ENCODE measurements at places on chromosomes 4 and X.

DNA sequence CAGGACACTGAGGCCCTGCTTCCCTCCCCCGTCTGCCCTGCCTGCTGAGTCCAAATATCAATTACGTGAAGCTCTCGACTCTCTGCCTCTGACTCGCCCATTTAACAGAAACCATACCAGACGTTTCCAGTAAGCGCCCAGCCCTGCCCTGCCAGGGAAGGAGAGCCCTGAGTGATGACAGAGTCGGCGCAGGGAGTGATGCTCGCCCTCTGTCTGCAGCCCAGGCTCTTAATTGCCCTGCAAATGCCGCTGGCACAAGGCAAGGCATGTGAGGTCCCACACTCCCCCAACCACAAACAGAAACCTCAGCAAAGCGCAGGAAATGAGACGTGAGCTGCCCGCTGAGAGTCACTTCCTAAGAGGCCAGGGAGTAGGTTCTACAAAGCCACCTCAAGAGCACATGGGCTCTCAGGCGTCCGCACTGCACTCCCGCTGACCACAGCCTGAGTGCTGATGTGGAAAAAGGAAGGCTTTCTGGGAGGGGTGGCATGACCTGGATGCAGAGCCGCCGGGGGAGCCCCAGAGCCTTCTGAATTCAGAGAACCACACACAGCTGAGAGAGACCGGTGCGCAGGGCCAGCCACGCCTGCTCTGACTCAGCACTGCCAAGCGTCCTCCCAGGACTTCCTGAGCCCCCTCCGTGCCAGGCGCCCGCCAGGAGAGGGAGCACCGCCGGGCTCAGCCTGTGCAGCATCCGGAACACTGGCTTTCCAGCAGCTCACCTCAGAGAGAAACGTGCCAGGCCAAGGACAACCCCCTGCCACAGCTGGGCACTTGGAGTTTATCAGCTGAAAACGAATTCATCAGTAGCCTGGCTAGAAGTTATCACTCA lies 5.3 kb downstream of the ZFYVE28 start:
- peak; percentile 31 for DNase-seq

- DNase-seq: no peak
Observed at GRCh38 chr4:19346636-19347035, 905.1 kb upstream of the SLIT2 start.

DNA sequence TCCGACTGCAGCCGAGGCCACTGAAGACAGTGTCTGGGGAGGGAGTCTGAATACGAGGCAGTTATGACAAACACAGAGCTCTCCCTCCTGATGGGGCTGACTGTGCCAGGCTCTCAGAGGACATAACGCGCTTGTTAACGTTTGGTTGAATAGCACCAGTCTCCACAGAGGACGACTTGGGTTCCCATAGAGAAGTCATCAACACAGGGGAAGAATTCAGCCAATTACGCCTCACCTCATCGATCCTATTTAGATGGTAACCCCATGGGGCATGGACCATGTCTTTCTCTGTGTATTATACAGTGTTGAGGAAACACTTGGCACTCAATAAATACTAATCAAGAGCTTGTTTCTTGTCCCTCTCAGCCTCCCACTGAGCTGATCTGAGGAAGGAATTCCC lies 642.6 kb upstream of the LCORL start:
- DNase-seq: no peak

DNA sequence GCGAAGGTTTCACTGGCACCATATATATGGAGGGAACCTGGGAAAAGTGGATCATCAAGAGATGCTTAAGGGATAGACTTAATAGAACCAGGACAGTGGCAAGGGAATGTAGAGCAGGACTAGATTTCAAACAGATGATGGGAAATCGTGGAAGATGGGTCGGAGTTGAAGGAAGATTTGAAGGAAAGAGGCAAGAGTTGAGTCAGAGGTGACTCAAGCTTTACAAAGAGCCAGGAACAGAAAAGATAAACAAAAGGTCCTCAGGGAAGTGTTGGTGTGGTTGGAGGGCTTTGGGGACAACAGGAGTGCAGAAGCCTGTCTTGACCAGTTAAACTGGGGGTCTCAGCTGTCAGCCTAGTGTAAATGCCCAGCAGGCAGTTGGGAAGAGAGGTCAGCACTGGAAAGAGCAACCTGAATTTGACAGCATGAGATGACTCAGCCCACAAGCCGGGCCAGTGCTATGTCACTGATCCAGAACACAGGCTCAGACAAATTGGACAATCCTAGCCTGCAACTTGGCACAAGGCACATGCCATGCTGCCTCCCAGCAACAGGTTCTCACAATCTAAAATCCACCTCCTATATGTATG lies 230.5 kb downstream of the IDS start:
- no peak for DNase-seq

GRCh38 chr4:24885342-24885741 lies 27.5 kb downstream of the CCDC149 start:
- no peak for DNase-seq

DNA sequence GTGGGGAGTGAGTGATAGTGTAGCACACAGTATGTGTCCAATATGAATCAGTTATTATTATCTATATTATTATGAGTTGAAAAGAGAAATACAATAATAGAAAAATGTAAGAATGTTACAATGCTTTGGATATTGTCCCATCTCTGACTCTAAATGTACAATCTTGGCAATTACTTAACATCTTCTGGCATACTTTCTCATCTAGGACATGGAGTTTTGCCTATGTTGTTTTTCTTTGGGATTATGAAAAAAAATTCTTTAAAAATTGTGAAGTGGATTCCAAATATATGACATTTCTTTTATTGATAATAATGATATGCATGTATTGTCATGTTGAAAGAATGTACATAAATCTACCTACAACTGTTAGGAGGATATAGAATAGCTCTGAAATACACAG lies 84.1 kb downstream of the TBCK start:
- no peak for DNase-seq

GRCh38 chr4:161546902-161547301 lies 616.9 kb downstream of the FSTL5 start:
- no peak for DNase-seq

Data from germinal center (tissue), 1 donor.